DMS53 (cell line): ENCODE measurements at places on chromosomes 1 and 21.
A peak's percentile ranks its signal among the peaks of the same experiment; 100 is the strongest.

GRCh38 chr1:204123376-204123775 is 28.5 kb downstream of the ETNK2 start:
- peak; percentile 45 for DNase-seq

DNA sequence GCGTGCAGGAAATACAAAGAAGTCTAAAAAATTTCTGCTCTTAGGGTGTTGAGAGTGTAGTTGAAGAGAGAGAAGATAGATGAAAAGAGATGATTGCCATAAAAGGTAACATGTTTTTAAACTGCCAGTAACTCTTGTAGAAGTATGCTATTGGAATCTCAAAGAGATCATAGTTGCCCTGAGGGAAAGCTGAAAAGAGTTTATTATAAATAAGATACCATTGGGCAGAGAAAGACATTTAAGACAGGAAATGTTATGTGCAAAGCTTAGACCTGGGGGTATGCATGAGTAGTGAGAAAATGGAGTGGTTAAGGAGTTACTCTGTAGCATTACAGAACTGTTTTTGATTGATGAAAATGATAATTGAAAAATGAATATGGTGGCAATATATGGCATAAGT is 17.6 kb downstream of the GABPA start:
- DNase-seq, result no peak

DNA sequence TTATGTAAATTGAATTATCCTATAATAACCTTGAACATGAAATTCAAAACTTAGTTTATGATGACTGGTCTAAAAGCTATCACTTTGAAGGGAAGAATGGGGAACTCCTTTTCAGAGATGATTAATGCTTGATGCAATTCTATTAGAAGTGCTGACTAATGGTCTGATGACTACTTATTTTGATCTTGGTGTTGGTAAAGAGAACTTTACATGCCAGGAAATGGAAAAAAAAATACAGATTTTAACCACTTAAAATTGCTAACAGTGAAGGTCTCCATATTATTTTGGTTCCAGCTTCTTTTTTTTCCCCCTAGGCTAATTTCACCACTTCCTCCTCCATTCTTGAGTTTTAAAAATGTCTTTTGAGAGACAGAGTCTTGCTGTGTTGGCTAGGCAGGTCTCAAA is 22.9 kb downstream of the S1PR1 start:
- DNase-seq, result peak; percentile 30

- no peak for DNase-seq
Measured at GRCh38 chr1:26362331-26362730, 8.4 kb upstream of the CRYBG2 start.

DNA sequence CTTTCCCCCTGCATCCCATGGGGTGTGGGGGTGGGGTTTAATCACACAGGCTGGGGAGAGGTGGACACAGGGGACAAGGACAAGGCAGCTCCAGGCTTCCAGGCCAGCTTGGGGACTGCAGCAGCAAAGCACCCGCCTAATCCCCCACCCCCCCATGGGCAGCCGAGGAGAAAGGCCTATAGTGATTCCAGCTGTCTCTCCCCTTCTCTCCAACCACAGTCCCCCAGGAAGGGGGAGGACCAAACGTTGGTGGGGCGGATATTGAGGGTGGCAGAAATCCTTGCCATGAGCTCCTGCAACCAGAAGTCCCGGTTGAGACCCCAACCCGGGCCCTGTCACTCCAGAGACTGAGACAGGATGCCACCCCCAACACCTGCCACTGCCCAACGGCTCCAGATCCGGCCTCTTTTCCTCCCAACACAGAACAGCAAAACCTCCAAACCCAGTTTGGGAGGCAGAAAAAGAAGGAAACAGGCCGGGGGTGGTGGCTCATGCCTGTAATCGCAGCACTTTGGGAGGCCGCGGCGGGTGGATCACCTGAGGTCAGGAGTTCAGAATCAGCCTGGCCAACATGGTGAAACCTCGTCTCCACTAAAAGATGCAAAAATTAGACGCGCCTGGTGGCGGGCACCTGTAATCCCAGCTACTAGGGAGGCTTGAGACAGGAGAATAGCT is 1.7 kb downstream of the EPHA2 start:
- DNase-seq, result no peak

GRCh38 chr1:226100436-226101391 is 38.2 kb downstream of the H3-3A start:
- peak; percentile 77 for DNase-seq

- peak; percentile 91 for DNase-seq
Measured at GRCh38 chr1:31788825-31789256, 24.7 kb upstream of the ADGRB2 start.

- DNase-seq, result no peak
Measured at GRCh38 chr1:224266105-224266914, 63.7 kb downstream of the NVL start.

DNA sequence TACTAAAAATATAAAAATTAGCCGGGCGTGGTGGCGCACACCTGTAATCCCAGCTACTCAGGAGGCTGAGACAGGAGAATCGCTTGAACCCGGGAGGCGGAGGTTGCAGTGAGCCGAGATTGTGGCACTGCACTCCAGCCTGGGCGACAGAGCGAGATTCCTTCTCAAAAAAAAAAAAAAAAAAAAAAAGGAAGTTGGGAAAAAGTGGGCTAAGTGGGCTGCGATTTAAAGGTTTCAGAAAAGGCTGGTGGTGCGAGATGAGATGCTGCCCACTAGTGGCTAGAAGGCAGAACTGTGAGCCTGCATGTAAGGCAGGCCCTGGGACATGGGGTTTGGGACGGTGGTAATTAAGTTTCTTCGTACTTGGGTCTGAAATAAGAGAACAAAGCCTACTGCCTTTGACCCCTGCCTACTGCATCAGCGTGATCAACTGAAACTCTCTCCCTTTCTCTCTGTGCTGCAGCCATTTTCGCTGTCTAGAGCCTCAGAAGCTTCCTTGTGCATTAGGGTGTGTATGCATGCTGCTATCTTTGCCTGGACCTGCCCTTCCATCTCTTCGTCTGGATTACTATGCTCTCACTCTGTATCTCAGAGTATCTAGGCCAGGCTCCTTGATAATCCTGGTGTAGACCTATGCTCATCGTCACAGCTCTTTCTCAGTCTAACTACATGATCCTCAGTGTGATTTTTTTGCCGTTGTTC is 12.4 kb downstream of the FMOD start:
- DNase-seq, result peak; percentile 86

DNA sequence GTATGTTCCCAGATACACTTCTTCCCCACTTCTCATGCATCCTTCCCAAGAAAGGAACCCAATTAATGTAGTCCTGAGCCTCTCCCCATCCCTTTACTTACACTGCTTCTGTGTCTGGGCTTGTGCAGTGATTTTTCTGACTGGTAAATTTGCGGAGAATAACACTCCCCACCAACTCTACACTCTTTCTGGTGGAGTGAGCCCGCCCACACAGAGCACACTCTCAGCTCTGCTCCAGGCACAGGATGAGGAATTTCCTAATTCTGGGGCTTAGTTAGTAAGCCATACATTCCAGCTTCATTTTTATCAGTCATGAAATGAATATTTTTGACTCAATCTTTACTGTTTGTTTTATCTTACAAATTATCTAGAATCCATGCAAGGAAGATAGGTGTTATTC is 38.6 kb downstream of the FMO4 start:
- no peak for DNase-seq

GRCh38 chr1:30642391-30643120 is 80.8 kb downstream of the MATN1 start:
- DNase-seq, result no peak

- DNase-seq, result peak; percentile 90
Measured at GRCh38 chr1:176515310-176515709, 52.3 kb downstream of the PAPPA2 start.

GRCh38 chr1:107643766-107644165 is 321.2 kb downstream of the VAV3 start:
- no peak for DNase-seq

DNA sequence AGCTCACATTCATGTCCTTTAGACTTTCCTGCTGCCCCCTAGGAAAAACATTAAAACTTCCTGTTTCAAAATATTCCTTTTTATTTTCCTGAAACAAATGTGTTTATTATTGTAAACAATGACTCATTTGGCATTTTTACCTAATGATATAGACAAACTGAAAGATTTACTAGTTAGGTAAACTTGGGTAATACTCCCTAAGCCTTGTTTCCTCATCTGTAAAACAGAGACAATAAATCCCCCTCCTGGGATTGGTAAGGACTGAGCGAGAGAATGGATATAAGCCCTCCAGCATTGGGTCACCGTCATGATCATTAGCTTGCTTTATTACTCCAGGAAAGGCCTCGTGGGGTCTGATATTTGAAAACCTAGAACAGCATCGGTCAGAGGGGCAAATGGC is 59.8 kb downstream of the LPAR3 start:
- peak; percentile 34 for DNase-seq

DNA sequence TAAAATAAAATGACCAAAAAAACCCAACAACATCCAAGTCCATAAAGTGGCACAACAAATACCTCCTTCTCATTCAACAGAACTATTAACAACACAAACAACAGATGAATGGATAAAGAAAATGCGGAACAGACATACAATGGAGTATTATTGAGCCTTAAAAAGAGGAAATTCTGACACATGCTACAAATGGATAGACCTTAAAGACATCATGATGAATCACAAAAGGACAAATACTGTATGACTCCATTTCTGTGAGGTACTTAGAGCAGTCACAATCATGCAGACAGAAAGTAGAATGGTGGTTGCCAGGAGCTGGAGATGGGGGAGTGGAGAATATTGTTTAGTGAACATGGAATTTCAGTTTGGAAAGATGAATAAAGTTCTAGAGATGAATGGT is 42.6 kb downstream of the EYA3 start:
- no peak for DNase-seq

DNA sequence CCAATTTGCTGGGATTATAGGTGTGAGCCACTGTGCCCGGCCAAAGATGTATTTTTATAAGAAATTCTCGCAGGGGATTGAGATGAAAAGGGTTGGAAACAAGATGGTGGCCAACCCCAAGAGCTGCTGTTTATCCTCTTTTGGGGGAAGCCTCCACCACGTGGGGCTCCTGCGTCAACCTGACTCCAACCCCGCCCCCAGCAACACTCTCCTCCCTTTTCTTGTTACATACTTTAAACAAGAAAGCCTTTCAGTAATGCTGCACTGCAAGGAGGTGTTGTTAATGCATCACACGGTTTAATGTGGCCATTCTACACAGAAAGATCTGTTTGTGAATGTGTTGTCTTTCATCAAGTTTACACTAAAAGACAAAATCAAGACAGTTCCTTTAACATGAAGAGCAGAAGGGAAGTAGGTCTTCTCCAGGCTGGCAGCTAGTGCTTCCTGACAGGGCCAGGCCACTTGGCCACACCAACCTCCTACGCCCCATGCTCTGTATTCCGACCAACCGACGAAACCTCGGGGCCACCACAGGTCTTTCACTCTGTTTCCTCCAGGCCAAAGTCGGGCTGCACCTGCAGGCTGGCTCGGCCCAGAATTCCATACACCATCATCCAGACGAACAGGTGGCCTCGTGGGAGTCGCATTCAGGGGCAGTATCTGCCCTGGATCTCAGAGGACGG is 25.9 kb downstream of the C2CD2 start:
- DNase-seq, result no peak

GRCh38 chr1:1330366-1331067 is 563 bp upstream of the TAS1R3 start:
- DNase-seq, result peak; percentile 43

DNA sequence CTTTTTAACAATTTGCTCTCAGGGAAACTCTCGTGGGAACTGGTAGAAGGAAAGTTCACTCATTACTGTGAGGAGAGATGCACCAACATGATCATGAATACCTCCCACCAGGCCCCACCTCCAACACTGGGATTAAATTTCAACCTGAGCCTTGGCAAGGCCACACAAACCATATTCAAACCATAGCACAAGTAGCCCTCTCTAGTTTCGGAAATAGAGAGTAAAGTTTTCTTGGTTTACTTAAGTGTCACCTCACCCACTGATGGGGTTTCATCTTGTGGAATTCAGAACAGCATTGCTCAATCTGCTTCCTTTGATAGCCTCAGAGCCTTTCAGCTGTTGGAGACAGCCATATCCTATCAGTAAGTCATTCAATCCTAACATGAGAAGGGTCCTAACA is 25.5 kb upstream of the CCSAP start:
- DNase-seq, result no peak

DNA sequence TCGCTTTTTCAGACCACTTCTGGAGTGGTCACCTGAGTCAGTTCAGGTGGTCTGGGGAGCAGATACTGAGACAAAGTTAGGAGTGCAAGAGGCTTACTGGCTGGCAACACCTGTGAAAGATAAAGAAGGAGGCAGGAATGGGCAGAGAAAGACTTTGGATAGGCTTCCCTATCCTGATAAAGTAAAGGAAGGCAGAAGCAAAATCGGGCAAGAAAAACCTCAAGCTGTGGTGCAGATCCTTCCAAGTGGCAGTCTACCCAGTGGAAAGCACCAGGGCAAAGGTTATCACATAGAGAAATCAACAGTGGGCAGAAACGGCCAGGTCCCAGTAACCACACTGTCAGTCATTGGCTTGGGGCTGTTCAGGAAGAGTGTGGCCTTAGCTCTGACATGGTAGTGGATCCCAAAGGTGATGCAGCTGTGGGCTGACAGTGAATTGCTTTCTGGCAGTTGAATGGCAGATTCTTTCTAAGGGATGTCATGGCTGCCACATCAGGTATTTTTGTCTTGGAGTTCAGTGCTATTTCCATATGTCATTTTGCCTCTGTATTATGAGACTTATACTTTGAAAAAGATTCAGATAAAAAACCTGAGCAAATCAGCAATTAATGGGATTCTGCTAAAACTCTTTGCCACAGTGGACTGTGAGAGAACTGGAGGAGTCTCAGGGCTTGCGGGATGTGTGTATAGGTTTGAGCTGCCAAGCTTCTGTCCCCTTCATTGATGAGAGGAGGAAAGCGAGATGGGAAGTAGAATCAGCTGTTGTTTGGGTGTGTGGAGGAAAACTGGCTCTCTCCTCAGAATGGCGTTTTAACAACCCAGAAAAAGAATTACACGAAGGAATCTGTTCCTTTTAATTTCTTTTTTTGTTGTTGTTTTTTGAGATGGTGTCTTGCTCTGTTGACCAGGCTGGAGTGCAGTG is 8.1 kb upstream of the CGN start:
- no peak for DNase-seq

GRCh38 chr1:9593492-9594465 is 5.1 kb downstream of the TMEM201 start:
- peak; percentile 88 for DNase-seq

DNA sequence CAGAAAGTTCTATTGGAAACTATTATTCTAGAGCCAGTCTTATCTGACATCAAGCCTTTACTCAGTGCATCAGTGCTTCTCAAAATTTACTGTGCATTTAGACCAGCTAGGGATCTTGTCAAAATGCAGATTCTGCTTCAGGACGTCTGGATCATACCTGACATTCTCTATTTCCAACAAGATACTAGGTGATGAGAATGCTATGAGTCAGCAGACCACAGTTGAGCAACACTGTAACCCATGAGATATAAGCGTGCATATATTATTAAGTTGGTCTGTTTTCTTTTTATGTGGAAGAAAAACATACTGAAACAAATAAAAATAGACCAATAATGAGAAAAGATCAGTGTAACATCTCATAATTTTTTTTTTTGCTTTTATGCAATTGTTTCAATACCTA is 40.4 kb upstream of the KCNH1 start:
- no peak for DNase-seq

- DNase-seq, result peak; percentile 80
Measured at GRCh38 chr1:44029260-44029910, 1.9 kb downstream of the SLC6A9 start.

GRCh38 chr1:199352351-199352750 is 675.2 kb upstream of the NR5A2 start:
- no peak for DNase-seq

- no peak for DNase-seq
Measured at GRCh38 chr1:55067022-55067778, 27.9 kb downstream of the PCSK9 start.
